Activated CD4-positive, alpha-beta T cell treated with anti-CD3 and anti-CD28 coated beads, Interleukin-2, amount 50 U/mL, for 4 hours (primary cell): ENCODE measurements at places on chromosomes 11 and 22.

- DNase-seq = no peak
Measured at GRCh38 chr22:50475652-50476002, 792 bp upstream of the SBF1 start.

GRCh38 chr11:1404461-1405185, 14.9 kb downstream of the BRSK2 start:
- DNase-seq = no peak

DNA sequence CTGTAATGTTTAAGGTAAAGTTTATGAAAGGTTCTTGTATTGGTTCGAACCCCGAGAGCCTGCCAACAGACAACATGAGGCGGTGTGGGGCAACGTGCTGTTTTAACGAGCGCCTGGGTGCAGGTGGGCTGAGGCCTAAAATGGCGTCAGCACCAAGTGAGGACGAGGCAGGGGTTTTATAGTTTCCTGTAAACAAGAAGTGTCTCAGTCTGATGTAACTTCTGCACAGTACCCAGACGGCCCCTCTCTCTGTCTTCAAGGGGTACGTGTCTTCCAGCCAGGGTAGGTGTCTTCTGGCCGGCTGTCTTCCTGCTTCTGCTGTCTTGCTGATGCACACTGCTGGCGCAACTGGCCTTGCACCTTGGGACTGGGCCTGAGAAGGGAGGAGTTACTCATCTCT, 2.7 kb downstream of the PPFIBP2 start:
- no peak for DNase-seq

- peak; percentile 25 for DNase-seq
Measured at GRCh38 chr11:72721689-72722049, 30.5 kb downstream of the ARAP1 start.

DNA sequence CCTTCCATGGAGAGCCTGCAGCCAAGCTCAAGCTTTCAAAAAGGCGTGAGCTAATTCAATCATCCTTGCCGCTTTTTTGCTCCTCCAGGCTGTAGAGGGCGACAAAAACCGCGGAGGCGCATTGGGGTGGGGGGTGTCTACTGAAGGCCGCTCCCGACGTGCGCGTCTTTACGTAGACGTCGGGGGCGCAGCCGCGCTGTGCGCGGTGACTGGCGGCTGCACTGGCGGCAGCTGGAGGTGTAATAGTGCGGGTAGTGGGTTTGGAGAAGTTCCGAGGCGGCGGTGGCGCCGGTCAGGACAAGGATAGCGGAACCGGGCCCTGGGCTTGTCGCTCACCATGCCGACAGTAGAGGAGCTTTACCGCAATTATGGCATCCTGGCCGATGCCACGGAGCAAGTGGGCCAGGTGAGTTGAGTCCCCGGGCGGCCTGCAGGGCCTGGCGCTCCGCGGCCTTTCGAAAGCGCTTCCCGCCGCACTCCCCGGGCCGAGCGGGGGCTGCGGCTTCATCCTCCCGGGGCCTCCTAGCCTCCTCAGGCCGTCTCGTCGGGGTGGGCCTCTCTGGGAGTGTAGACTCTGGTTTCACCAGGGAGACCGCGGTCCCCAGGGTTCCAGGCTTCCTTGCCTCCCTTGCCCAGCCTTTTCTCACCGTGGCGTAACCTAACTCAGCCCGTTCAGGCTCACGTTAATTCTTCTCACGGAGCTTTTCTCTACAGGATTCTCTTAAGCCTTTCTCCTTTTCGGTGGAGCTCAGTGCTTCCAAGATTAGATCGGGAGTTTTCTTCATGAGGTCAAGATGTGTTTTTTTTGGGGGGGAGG, at the start of gene API5:
Gene API5 (plus strand): TSS at position 206 of the 817 bp plus-strand sequence. CDS start 132 bp downstream, at position 338.
- DNase-seq = peak; percentile 91

DNA sequence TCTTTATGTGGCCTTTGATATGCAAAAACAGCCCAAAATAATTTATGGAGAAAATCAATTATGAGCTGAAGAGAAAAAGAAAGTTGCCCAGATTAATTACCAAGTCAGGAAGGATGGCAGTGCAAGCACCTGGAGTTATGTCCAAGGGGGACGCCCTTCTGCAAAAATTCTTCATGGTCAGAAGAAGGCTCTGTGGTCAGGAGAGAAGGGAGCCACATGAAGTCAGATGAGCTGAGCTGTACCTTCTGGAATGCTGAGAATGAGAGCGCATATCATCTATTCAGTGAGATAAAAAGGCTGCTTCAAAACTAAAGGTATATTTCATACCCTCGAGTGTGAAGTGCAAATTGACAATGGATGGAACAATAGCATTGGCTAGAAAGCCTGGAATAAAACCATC, 607.4 kb downstream of the NTM start:
- DNase-seq = no peak

GRCh38 chr22:49776891-49777290, 50.8 kb downstream of the BRD1 start:
- no peak for DNase-seq

DNA sequence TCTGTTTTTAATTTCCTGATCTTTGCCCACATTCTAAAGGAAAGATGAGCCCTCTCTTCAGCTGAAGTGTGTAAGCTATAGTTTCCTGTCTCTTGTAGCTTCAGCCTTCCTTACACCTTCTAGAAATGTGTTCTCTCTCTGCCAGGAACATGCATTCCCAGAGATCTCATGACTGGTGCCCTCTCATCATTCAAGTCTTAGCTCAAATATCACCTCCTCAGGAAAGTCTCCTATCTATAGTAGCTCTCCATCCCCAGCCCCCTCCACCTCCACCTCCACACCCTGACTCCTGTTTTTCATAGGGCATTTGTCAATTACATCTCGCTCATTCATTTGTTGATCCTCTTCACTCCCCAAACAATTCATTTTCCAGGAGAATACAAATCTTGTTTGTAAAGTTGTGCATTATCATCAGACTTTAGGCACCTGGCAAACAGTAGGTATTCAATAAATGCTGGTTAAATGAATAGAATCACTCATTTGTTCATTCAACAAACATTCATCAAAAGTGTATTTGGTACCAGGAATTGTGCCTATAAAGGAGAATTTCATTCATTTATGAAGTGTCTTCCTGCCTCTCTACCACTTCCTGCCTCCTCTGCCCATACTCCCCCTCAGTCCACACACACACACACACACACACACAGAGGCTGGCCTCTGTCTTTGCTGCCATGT, 160.3 kb downstream of the BBOX1 start:
- DNase-seq = no peak

DNA sequence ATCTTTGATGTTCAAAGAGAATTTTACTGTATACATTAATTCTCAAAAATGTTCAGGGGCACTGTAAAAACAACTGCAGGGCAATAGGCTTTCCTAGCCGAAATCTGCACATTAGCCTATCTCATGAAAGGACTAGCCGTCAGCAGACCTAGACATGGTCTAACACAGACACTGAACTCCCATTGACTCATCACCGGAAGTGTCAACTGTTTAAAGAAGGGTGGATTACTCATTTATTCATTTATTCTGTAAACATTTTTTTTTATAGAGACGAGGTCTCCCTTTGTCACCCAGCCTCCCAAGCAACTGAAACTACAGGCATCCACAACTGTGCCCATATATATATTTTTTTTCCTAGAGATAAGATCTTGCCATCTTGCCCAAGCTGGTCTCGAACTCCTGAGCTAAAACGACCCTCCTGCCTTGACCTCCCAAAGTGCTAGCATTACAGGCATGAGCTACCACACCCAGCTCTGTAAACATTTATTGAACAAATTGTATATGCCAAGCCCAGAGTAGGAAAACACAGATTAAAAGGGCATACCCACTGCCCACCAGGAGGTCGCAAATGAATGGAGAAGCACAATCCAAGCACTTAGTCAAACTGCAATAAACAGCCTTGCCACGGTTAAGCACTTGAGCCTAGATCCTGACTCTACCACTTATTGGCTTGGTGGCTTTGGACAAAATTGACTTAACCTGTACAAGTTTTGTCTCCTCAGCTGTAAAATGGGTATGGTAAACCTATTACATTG, 26.6 kb downstream of the RAB30 start:
- DNase-seq = no peak

DNA sequence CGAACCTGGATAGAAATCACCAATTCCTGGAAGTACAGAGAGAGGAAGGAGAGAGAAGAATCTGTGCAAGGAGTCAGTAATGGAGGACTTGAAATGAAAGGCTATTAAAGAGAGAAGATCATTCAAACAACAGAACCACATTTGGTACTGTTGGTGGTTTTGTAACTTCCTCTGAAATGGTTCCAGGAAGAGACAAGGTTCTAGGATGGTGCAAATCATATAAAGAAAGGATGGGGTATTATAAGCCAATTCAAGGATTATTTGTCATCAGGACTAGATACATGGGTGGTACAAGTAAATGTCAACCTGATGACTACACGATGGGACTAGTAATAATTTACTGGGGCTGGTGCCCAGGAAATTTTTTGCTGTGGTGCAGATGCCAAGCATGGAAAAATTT, 28.9 kb upstream of the TMA7B start:
- DNase-seq = no peak

DNA sequence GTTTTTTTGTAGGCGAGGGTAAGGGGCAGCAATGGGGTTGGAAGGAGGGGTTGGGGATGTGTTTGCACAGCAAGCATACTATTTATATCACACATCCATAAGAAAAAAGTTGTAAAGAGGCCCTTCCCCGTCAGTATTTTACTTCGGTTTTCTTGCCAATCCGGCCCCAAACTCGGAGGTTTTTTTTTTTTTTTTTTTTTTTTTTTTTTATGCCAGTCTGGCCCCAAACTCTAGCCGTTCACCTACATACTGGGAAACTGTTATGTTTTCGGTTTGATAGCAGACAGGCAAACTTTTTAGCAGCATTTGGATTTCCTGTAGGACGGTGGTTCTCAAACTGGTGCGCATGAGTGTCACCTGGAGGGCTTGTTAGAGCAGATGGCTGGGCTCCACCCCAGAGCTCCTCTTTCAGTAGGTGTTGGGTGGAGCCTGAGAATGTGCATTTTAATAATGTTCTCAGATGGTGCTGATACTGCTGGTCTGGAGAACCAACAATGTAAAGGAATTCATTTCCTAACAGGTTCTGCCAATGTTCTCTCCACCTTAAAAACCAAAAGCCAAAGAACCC, 76.5 kb upstream of the ZBED5 start:
- peak; percentile 10 for DNase-seq

GRCh38 chr11:42239188-42239587, 779.7 kb upstream of the LRRC4C start:
- DNase-seq = no peak

GRCh38 chr11:47778878-47779483, 11.8 kb upstream of the FNBP4 start:
- DNase-seq = no peak

DNA sequence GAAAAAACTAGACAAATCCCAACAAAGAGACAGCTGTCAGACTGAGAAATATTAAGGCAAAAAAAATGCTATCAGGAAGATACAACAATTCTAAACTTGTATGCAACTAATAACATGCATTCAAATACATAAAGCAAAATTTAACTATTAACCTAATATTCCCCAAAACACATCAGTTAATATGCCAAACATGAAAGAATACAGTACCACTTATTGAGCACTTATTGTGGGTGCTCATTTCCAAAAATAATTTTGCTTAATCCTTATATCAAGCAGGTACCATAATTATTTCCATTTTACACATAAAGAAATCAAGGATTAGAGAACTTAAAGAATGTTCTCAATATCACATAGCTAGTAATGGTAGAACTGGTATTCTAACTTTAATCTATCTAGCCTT, 67.7 kb upstream of the HMGXB4 start:
- DNase-seq = no peak

DNA sequence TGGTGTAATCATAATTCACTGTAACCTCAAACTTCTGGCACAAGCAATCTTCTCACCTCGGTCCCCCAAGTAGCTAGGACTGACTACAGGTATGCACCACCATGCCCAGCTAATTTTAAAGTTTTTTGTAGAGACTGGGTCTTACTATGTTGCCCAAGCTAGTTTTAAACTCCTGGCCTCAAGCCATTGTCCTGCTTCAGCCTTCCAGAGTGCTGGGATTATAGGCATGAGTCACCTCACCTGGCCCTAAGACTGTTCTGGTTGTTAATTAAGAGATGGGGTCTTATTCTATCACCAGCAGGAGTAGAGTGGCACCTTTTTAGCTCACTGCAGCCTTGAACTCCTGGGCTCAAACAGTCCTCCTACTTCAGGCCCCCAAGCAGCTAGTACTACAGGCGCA, 52.0 kb upstream of the DEPDC7 start:
- DNase-seq = no peak

- DNase-seq = no peak
Measured at GRCh38 chr11:128717516-128717915, 23.6 kb downstream of the FLI1 start.

DNA sequence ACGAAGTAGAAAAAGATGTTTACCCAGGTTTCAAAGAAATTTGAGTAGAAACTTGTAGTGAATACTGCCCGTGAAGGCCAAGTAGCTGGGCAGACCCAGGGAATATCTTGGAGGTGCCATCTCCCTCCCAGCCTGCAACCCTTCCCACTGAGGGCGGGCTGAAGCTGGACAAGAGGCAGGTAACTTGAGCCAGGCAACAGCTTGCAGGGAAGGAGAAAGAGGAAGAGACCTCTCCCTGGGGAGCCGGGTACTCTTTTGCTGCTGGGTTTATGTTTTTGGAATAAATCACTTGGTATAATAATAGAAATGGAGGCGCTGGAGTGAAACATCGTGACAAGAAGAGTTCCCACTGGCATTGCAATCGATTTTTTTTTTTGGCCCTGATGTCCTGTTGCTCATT, 49.4 kb upstream of the JAM3 start:
- DNase-seq = no peak

- no peak for DNase-seq
Measured at GRCh38 chr11:122893131-122893530, 10.6 kb downstream of the JHY start.

- no peak for DNase-seq
Measured at GRCh38 chr22:26322179-26322905, 106.7 kb upstream of the ASPHD2 start.

DNA sequence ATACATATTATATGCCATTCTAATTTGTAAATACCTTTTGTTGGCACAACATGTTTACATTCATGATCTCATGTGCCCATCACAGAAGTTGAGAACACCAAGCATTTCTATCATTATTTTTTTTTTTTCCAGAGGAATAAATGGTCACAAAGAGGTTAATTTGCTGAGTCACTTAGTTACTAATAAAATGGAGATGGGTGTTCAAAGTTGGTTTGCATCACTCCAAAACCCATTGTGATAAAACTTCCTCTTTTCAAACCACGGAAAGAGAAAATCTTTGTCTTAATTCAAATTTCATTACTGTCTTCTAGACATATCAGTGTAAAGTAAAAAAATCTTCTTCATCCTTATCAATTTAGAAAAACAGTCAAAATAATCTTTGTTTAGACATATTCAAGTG, 636.8 kb upstream of the CCDC179 start:
- no peak for DNase-seq

DNA sequence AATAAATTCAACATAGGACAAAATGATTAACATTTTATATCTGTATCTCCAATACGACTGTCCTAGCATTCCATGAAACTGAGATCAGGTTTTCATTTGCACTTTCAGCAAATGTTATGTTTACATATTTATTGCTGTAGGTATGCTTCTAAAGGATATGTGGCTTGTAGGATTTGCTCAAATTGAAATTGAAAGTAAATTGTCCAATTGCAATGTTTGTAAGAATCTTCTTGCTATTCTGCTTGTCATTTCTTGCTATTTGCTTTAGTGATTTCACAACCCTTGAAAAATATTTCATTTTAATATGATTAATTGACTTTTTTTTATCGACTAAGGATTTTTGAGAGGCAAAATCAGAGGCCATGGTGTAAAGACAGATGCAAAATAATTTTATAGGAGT, 904.2 kb upstream of the RAG2 start:
- no peak for DNase-seq
